Motor neuron (in vitro differentiated cells): ENCODE measurements at places on chromosomes 5 and 9. TPM values are rescaled to one million over a fixed set of nuclear protein-coding genes. Genes with fewer than 3 reads are reported as not detected.

Gene HMMR
- 31.7 and 37.5 TPM in 2 replicates for total RNA-seq

Gene TRUB2
- 15.8 and 22.9 TPM in 2 replicates for total RNA-seq

Gene INIP
- total RNA-seq = 23.8 and 24.4 TPM in 2 replicates

Gene ROR2
- 13.2 and 13.5 TPM in 2 replicates for total RNA-seq

DNA sequence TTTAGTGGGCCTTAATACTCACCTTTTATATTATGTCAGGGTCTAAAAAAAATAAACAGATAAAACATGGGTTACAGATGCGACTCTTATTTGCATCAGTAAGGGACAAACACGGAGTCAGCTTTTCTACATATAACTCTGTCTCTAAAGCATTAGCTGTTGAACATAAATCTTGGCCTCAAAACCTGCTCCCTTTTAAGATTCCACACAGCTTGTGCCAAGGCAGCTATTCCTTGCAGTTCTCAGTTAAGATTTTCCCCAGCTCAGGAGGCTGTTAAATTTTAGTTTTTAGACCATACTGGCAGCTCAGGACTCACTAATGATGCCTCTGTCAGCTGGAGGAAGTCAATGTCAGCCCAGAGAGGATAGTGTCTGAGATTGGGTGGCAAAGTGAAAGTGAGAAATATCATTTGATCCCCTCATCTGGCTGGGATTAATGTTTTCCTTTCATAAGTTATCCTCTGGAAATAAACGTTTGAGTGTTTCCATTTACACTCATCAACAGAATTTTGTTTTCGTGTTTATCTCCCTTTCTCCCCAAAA is 287.5 kb downstream of the ELAVL2 start:
- peak; percentile 8 for ATAC-seq

- ATAC-seq = no peak
Measured at GRCh38 chr5:160378330-160378729, 7.9 kb upstream of the C1QTNF2 start.

DNA sequence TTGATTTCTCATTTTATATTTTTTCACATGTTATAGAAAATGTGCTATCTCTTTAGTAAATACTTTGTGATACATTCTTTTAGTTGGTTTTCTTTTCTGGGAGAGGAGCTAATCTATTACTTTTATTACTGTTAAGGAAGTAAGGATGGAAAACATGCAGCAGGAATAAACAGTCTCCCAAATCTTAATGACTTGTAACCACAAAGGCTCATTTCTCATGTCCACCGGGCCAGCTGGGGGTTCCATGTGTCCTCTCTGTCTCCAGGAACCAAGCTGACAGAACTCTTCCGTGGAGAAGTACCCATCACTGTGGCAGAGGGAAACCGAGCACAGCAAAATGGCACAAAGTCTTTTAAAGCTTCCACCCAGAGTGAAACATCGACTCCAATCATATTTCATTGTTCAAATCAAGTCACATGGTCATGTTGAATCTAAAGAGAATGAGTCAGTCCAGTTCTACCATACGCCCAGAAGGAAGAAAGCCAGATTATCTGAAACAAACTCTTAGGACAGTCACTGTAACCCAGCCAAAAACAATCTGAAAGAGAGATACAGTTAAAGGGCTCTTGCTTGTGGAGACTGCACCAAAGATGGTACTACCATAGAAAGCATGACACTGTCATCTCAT is 97.1 kb upstream of the CDH6 start:
- ATAC-seq = no peak

GRCh38 chr9:113764572-113764971 is 111.5 kb upstream of the ZNF618 start:
- ATAC-seq = no peak

GRCh38 chr5:14266686-14267085 is 123.5 kb downstream of the TRIO start:
- no peak for ATAC-seq

DNA sequence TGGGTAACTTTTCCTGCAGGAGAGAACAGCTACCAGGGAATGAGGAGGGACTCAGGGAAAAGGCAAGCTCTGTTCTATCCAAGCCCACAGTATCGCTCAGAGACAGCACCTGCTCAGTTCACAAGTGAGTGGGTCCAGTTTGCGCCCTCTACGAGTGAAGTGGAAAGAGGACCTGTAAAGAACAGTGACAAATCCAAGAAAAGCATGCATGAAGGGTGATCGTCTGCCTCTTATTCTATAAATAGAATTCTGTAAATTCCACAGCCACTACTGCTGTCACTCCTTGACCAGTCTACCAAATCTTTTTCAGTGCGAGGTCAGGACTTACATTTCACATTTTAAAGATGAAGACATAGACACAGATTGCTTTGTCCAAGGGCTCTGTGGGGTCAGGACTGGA is 117.5 kb downstream of the ENTREP1 start:
- ATAC-seq = no peak

DNA sequence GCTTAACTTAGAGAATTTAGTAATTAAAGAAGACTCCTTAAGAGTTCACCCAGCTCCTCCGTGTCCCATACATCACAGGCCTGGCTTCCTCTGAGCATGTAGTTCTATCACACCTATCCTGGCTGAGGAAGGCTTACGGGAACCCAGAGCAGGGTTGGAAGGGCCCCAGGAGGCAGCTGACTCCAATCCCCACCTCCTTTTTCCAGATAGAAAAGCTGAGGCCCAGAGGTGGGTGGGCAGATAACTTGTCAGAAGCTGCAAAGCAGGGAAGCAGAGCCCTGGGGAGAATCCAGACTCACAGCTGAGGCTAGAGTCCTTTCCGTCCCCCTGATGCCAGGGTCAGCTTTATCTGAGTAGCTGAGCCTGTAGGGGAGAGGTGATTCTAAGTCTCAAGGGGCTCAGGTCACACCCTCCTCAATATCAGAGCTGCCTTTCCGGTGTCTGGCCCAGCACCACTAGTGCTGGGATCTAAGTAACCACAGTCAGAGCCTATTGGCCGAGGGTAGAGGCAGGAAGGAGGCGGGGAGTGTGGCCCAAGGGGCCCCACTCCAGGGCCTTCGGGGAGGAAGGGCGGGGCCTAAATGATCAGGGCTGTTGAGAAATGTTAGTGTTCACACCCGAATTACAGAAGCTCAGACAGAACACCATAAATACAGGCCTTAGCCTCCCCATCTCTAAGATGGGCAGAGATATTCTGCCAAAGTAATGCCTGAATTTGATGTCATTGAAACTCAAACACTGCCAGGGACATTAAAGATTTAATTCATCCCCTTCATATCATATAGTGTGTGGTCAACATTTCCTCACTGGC is 9.9 kb downstream of the CCDC69 start:
- ATAC-seq = peak; percentile 65

DNA sequence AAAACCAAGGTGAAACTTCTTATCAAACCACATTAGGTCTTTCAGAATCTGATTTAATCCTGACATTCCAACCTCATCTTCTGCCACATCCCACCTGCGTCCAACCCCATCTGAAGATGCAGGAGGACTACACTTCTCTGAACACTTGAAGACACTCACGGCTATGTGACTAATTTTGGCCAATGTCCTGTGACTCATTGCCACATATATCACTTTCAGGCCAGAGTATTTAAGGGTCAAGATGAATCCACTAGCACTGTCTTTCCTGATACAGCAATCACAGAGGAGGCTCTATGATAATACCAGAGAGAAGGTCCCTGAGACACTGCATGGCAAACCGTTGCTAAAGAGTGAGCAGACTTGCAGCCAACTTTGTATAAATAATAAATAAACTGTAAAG is 323.4 kb downstream of the NR2F1-AS1 start:
- no peak for ATAC-seq

DNA sequence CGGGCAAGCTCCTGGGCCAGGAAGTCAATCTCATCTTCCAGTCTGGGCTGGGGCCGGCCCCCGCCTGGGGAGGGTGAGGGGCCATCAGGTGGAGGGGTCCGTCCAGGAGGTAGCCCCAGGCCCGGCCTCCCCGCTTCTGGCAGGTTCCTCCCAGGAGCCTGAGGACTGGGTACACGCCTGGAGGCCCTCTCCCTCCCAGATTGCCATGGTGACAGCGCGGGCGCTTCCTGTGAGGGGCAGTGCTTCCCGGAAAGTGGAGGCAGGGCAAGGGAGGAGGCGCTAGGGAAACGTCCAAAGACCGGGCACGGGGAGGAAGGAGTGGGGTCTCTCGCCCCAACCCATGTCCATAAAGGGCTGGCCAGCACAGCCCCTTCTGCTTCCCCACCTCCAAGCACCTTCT is 4.9 kb downstream of the NPDC1 start:
- ATAC-seq = no peak

DNA sequence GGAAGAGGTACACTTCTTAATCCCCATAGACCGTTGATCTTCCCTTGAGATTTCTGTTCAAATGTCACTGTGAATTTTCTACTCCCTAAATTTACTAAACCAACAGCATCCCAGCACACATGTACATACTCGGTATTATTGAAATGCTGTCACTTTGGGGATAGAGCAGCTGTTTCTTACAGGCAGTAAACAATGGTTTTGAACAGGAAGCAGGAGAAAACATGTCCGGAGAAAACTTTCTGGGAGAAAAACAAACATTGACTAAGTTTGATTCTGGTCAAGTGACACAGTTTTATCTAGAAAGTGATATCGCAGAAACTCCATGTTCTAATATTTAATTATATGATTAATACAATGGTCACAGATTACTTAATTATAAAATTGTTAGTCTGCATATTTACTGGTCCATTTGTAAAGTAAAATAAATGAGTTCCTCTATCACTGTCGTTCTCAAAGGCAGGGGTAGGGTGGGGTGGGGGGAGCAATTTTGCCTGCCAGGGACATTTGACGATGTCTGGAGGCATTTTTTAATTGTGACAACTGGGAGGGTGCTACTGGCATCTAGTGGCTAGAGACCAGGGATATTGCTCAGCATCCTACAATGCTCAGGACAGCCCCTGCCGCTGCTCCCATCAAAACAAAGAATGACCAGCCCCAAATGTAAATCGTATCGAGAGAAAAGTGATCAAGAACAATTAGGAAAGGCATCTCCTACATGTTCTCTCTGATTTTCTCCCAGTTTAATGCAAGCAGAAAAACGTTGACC is 12.2 kb downstream of the TAS2R1 start:
- no peak for ATAC-seq

- ATAC-seq = no peak
Measured at GRCh38 chr9:136960212-136960937, 8.3 kb downstream of the LCN12 start.

DNA sequence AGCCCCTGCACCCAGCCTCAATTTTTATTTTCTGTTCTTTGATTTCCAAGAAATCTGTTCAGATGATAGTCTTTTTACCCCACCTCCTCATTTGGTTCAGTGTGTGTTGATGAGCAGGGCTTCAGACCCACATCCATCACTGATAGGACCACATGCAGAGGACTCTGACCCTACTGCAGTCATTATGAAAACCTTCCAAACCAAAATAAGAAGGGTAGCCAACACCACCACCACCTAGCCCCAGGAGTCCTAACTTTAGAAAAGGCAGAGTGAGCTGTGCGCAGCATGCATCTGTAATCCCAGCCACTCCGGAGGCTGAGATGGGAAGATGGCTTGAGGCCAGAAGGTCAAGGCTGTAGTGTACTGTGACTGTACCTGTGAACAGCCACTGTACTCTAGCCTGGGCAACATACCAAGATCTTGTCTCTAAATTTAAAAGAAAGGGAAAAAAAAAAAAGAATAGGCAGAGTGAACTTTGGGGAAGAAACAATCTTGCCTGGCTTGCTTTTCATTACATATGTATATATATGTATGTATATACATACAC is 13.0 kb downstream of the CDKN2AIPNL start:
- no peak for ATAC-seq

GRCh38 chr5:14932902-14933469 is 61.4 kb upstream of the ANKH start:
- no peak for ATAC-seq

DNA sequence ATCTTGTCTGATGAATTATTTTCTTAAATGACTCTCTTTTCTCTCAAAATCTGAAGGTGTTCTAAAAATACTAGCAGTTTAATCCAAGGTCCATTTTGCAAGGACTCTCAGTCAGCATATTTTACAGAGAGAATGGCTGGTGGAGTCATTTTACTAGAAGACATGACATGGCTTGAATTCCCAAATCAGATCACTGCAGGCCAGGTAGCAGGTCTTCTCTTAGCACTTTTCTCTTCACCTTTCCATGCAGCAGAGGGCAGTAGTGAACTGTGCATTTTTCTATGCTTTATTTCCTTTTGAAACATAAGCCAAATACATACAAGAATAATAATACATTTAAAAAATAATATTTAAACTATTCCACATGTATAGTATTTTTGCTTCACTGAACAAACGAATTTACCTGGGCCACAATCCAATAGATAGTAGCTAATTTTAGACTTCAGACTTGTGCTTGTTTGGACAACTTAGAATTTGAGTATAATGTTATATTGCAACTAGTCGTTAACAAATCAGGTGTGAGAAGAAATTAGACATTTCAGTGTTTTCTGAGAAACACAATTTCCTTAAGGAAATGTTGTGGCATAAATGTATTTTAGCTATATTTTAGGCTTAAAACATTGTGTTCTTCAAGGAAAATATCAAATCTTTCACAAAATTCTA is 289.4 kb upstream of the DAB2 start:
- ATAC-seq = peak; percentile 47

GRCh38 chr9:91271156-91271555 is 90.6 kb downstream of the AUH start:
- ATAC-seq = no peak

DNA sequence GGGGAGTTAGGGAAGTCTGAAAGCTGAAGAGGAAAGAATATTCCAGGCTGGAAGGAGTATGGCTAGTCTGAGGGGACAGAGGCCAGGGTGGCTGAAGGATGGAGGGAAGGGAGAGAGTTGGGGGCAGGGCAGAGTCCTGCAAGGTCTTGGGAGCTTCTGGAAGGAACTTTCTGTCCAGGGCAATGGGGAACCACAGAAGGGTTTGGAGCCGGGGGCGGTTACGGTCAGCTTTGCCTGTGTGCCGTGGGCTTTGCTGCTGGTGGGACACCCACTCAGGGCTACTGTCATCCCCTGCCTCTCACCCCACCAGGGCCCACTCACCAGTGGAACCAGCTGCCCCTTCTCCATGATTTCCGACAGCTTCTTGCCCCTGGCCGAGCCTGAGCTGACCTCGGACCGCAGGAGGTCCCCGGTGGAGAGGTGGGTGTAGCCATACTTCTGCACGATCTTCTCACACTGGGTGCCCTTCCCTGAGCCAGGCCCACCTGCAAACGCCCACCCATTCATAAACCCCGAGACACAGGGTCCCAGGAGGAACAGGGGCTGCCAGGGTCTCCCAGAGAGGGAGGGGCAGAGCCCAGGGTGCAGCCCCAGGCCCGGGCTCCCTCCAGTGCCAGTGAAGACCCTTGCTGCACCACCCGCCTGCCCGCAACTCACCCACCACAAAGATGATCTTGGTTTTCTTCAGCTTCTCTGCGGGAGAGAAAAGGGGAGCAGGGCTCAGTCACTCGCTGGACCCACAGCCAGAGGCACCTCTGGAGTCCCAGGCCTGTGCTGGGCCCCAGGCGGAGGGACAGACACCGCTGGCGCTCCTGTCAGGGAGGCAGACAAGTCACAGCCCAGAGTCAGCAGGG is 4.9 kb downstream of the AK1 start:
- no peak for ATAC-seq

- peak; percentile 72 for ATAC-seq
Measured at GRCh38 chr5:109105631-109106267, 304.0 kb downstream of the PJA2 start.

GRCh38 chr9:133786907-133787753 is 49.0 kb upstream of the SARDH start:
- no peak for ATAC-seq
